ENCODE measurements at places on chromosomes 3 and 15.

- no peak for DNase-seq
Measured at GRCh38 chr3:7503431-7503830, 642.5 kb downstream of the GRM7 start.

DNA sequence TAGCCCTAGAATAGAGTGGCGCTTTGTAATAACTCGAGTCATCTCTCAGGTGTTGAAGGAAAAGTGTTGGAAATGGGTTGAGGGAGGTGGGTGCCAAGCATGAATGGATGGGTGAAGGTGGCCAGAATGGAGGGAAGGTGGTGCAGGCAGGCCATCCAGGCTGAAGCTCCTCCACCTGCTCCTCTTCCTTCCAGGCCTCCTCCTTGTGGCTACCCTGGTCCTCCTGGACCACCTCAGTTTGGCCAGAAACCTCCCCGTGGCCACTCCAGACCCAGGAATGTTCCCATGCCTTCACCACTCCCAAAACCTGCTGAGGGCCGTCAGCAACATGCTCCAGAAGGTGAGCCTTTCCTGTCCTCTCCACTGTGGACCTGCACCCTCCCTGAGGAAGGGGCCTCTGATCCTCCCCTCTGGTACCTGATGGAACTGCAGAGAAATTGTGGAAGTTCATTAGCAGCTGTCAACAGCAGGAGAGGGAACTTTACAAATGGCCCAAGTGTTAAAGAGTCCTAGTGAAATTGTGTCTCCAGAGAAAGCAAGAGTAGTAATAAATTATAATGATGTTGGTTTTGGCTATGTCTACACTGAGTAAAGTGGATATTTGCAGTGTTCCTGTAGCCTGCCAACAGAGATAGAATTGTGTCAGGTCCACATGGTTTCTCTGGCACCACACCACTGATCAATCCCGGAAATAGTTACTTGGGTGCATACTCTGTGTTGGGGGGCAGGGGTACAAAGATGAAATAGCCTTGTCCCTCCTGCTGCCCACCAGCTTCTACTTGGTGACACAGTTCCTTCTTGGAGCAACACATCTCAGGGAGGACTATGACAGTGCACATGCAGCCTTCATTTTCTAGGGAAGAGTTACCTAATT is 1.6 kb downstream of the IL12A start:
- DNase-seq = no peak

GRCh38 chr3:105764378-105765307 is 104.2 kb downstream of the CBLB start:
- peak; percentile 48 for DNase-seq

GRCh38 chr3:183464480-183464879 is 36.1 kb upstream of the MCF2L2 start:
- DNase-seq = no peak

DNA sequence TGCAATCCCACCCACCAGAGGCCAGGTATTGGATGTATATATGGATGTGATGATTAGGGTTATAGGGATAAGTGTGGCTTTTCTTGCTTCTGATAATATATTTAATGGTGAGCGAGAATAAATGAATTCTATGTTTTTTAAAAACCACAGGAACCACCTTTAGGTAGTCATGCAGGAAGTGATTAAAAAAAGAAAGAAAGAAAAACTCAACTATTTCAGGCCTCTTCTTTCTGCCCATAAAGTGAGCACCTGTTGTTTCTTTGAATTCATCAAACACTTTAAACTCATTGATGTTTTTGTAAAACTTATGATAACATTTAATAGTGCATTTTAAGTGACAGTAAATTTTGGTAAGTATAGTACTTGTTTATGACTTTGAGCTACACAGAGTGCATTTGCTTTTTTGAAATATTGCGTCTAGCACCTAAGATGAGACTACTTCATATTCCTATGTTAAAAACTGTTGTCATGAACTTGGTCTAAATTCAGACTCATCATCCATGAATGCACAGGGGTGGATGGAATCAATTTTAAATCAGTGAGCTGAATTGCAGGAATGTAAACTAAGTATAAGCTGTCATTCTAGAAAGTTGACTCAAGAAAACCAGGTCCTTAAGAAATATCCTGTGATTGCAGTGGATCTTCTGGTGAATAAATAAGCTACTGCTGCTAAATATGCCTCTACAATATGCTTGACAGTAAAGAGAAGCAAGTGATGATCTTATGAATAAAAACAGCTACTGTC is 764.4 kb upstream of the NECTIN3 start:
- DNase-seq = no peak

GRCh38 chr3:56790016-56790821 is 11.5 kb downstream of the ARHGEF3 start:
- peak; percentile 44 for DNase-seq

DNA sequence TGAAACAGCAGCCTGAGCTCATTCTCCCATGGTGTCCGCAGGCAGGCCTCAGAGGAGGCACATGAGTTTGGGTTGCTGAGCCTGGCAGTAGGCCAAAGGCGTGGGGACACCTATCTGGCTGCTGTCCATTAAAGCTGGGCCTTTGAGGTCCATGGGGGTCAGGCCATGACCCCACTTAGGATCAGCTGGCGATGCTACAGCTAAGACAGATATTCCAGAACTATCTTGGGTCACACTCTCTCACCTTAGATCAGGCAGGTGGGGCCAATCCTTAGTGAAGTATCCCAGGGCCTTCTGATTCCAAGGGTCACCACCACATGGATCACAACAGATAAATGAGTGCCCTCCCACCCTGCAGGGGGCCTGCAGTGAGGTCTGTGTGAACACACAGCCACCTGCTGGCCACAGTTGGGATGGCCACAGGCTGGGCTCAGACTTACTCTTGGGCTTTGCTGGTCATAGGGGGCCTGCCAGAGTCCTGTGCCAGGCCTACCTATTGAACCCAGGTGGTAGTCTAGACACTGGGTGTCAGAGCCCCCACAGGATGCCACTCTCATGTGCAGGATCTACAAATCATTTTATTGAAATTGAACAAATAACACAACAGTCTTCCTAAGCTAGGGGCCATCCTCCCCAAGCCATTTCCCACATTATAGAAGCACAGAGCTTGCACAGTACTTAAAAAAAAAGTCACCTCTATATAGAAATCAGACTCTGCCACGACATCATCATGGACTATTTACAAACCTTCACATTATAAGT is 2.0 kb upstream of the HYAL2 start:
- peak; percentile 39 for DNase-seq

DNA sequence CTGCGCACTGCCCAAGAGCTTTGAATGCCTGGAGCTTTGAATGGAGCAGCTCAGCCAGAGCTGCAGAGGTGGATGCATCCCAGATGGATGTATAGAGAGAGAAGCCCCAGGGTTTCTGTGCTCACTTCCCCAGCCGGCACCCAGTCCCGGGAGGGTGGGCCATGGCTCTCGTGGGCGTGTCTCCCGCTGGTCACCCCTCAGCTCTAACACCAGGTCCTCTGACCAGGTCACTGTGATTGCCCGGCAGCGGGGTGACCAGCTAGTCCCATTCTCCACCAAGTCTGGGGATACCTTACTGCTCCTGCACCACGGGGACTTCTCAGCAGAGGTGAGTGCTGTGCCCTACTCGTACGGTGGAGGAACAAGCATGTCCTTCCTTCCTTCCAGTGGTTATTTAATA is 10.7 kb downstream of the TMEM43 start:
- no peak for DNase-seq
